ENCODE measurements at places on chromosomes 3 and 15.

- DNase-seq = no peak
Observed at GRCh38 chr3:31226346-31226745, 306.4 kb upstream of the STT3B start.

DNA sequence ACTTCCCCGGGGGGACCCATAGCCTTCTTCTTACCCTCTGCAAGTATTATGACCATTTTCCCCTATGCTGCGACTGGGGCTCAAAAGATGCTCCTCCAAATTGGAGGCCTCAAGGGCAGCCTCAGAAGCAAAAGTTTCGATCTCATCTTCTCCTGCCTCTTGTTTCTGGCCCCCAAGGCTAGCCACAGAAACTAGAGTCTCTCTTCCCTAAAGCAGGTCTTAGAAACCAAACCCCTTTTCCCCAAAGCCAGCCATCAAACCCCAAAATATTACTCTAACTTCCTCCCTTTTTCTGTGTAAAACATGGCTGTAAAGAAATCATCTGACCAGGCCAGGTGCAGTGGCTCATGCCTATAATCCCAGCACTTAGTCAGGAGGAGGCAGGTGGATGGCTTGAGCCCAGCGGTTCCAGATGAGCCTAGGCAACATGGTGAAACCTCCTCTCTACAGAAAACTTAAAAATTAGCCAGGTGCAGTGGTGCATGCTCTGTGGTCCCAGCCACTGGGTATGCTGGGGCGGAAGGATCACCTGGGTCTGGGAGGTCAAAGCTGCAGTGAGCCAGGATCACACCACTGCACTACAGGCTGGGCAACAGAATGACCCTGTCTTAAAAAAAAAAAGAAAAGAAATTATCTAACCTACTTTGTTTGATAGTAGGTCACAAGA lies 36.7 kb upstream of the MFGE8 start:
- no peak for DNase-seq

GRCh38 chr3:30500666-30501399 lies 105.6 kb upstream of the TGFBR2 start:
- no peak for DNase-seq

- DNase-seq = no peak
Observed at GRCh38 chr3:176951144-176951543, 246.1 kb downstream of the TBL1XR1 start.

DNA sequence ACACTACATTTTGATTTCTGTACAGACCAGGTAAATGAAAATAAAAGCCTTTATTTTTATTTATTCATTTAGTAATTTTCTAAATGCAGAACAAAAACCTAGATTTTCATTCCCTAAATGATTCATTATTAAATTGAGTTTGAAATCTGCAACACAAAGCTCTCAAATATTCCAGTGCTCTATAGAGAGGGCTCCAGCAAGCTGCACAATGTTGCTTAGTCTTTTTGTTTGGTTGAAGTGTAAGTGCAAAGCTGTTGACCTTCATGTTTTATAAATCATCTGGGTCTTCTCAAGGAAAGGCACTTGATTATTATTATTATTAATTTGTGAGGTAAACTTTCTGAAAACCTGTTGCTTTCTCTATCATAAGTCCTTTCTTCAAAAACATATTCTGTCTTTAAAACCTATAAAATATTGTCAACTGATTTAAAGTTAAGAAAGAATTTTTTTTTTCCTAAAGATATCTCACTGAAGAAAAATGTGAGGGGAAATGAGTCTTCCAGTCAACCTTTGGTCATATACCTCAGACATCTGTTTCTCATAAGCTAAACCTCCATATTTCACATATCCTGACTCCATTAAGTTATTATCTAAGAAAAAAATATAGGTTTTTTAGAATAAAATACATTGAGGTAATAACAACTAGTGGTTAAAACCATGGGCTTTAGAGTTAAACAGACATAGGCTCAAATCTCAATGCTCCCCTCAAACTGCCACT lies 100.7 kb downstream of the ZIC4 start:
- no peak for DNase-seq

DNA sequence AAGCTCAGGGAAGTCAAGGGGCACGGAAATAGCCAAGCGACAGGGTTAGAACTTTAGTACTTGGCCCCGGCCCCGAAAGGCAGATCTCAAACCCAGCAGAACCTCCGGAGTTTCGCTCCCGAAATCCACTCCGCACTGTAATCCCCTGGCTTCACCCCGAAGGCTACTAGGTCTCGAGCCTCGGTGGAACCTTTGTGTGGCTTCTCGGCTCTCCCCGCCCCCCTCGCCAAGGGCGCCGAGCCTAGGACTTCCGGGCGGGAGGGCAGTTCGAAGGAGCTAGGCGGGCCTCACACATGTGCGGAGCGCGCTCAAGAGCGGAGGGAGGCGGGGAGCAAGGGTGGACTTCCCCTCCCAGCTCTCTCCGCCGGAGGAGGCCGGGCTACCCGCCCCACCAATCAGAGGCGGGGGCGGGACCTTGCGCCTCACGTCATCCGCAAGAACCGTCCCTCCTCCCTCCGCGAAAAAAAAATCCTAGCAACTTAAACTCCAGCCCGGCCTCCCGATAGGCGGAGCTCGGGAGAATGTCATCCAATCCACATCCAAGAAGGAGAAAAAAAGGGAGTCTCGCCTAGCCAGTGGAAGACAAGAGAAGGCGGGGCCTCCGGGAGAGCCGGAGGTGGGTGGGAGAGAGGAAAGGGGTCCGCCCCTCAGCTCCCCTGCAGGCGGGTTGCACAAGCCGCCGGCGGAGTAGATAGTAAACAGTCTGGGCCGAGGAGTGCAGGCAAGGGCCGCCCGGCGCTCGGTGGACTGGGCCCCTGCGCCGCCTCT lies 2.4 kb upstream of the SIN3A start:
- peak; percentile 92 for DNase-seq

- no peak for DNase-seq
Observed at GRCh38 chr3:138774529-138775253, 60.0 kb downstream of the PIK3CB start.

DNA sequence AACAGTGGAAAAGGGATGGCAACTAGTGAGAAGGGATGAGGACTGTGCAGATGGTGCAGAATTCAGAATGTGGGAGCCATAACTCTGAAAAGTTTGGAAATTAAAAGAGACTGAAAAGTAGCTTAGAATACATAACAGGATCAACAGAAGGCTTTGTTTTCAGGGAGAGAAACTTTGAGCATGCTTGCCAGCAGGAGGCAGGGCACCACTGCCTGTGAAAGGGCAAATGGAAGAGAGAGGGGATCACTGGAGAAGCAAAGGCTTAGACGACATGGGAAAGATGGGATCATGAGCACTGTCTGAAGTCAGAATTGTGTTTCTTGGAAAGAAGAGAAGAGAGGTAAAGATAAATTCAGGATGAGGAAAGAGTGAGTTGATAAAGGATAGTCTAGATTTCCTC lies 99.6 kb downstream of the ABI3BP start:
- no peak for DNase-seq

GRCh38 chr3:128188326-128188725 lies 35.0 kb downstream of the EEFSEC start:
- no peak for DNase-seq

GRCh38 chr15:78682693-78683410 lies 41.8 kb upstream of the CHRNB4 start:
- no peak for DNase-seq

DNA sequence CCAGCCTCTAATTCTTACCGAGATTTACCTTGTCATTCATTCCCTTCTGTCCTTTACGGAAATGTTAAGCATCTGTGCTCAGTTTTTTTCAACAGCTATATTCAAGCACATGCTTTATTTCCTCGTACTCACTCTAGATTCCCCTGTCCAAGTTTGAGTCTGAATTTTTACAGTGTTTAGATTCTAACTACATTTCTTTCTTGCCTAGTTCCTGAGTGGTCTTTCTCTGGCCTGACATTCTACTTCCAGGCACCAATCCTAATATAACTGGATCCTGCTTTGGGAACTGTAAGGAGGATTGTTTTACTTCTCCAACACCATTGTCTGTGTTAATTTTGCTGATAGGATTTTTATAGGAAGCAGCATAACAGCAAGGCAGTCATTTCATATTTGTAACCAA lies 222.4 kb downstream of the RBMS3 start:
- DNase-seq = no peak

- no peak for DNase-seq
Observed at GRCh38 chr15:29695489-29696167, 126.6 kb downstream of the TJP1 start.

DNA sequence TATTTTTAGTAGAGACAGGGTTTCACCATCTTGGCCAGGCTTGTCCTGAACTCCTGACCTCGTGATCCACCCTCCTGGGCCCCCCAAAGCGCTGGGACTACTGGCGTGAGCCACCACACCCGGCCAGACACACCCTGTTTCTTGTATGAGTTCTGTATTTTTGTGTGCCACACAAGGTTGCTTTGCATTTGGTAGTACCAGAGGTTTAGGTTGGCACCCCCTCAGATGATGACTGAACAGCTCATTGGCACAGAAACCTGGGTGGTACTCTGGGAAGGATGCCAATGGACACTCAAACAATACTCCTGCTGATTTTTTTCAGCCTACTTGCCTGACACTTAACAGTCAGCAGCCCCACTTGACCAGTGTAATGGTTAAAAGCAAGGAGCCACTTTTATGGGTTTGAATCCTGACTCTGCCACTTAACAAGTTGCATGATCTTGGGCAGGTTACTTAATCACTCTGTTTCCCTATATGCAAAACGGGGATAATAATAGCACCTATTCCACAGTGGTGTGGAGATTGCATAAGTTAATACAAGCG lies 39.2 kb upstream of the BCL2A1 start:
- DNase-seq = no peak

DNA sequence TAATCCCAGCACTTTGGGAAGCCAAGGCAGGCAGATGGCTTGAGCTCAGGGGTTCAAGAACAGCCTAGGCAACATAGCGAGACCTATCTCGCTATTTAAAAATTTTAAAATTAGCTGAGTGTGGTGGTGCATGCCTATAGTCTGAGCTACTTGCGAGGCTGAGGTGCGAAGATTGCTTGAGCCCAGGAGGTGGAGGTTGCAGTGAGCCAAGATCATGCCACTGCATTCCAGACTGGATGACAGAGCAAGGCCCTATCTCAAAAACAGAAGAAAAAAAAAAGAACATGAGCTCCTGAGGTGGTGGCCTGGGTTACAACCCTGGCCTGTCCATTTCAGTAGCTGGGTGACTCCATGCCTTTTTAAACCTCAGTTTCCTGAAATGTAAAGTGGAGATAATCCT lies 7.2 kb downstream of the DNASE1L3 start:
- no peak for DNase-seq
